CD4-positive, alpha-beta T cell treated with Interleukin-17A for 1 hour (primary cell): ENCODE measurements at places on chromosomes 5 and 9.

DNA sequence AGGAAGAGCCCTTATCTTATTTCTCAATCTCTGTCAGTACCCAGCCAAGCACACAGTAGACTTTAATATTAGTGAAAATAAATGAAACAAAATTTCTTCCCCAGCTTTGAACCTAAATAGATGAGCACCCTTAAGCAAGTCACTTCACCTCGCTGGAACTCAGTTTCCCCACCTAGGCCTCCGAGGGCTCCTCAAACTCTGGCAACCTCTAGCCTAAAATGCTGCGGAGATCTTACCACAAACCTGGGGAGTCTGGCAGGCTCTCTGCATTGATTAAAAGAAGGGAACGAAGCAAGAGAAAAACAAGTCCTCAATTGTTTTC, 326 bp downstream of the RIGI start:
- DNase-seq = no peak

DNA sequence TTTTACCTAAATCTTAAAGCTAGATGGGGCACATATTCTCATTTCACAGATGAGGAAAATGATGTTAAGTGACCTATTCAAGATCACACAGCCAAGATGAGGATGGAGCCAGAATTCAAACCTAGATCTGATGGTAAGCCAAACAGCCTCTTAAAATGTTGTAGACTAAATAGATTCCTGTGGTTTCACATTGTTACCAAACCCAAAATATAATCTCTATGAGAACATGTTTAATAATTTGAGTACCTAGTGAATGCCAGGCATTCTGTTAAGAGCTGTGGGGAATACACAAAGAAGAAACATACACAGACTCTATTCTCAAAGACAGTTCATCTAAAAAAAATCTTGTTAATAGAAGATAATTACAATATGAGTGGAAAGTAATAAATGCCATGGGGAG, 25.2 kb downstream of the HOMER1 start:
- DNase-seq = no peak

- no peak for DNase-seq
Measured at GRCh38 chr9:83642793-83643192, 19.9 kb downstream of the IDNK start.

DNA sequence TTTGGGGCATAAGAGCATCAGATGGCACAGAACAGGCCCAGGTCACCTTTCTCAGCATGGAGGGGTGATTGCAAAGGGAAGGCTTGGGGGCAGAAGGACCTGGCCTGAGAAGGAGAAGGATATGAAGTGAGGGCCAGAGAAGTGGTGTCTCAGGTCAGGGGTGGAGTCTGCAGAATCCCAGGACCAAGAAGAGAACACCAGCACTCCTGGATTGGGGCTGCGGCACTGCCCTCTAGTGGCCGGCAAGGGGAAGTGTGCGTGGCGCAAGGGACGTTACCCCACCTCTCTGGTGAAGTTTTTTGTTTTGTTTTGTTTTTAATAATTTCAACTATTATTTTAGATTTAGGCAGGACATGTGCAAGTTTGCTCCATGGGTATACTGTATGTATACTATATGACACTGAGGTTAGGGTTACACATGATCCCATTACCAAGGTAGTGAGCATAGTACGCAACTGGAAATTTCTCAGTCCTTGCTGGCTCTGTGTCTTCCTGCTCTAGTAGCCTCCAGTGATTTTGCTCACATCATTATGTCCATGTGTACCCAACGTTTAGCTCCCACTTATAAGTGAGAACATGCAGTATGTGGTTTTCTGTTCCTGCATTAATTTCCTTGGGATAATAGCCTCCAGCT, 1548.6 kb downstream of the EFNA5 start:
- no peak for DNase-seq

DNA sequence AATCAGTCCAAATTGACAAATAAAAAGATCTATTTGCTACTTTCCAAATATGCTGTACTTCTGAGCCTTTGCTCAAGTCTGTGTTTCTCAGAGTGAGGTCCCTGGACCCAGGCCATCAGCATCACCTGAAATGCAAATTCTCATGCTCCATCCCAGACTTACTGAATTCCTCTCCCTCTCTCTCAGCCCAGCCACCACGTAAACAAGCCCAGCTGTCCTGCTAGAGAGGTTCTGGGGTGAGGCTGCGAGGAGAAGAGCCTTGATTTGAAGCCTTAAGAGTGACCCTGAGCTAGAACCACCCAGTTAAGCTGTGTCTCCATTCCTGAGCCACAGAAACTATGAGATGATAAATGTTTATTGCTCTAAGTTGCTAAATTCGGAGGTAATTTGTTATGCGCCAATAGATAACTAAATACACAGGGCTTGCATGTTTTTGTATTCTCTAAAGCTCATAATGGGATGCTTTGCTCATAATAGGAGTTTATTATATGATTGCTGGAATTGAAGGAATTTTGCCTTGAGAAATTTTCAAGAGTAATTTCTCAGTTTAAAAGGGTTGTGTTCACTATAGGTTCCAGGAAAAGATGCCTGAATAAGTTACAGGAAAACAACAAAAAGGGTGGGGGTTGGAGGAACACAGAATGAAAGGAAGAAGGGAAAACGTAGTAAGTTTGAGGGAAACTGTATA, 98.9 kb upstream of the SPATA31D4 start:
- no peak for DNase-seq

DNA sequence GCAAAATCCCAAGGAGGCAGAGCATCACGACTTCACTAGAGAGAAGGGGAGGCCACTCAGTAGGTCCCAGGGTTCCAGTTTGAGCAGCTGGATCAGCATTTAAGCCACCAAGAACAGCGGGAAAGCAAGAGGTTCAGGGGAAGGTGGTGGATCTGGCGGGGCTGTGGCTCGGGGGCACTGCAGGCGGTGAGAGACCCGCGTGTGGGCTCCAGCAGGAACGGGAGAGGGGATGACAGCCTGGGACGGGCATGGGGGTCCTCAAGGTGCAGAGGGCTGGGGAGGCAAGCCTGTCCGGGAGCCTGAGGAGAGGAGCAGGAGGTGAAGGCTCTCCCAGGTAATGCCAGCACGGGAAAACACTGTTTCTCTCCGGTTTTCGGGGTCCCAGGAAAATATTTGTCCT, 123.6 kb downstream of the IRX2 start:
- DNase-seq = no peak

DNA sequence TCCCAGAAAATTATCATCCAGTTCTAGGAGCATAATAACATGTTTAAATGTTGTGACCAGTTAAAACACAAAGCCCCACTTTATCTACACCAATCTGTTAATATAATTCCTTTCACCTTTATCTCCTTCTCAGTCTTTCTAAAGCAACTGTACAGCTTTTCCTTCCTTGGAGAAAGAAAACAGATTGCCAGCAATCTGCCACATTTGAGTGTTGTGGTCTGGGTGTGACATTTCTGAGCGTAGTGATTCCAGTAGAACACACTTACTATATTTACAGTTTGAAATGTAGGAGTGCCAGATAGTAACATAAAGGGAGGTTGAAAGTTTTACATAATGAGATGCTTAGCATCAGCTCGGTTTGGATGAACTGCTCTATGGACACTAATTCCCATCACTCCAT, 76.1 kb downstream of the KCNN2 start:
- DNase-seq = no peak

DNA sequence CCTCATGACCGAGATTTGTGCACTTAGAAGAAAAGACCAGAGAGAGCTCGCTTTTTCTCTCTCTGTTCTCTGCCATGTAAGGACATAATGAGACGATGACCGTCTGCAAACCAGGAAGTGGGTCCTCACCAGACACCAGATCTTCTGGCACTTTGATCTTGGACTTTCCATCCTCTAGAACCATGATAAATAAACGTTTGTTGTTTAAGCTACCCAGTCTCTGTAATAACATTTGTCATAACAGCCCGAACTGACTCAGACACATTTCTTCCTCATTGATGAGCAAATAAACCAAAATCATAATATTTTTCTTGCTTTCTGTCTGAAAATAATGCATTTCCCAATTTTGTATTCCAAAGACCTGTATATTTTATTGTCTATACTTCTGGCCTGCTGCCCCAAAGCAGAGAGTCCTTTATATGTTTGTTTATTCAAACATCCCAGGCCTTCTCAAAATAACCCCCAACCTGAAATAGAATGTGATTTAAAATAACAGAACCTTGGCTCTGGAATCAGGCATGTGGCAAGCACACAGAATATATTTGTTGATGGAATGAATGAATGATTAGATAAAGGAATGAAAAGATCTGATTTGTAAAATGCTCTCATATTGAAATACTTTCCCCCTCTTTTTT, 396.5 kb downstream of the ADGRV1 start:
- no peak for DNase-seq

GRCh38 chr9:134484479-134484878, 157.1 kb upstream of the COL5A1 start:
- no peak for DNase-seq

- DNase-seq = no peak
Measured at GRCh38 chr9:37990404-37991015, 78.5 kb downstream of the SHB start.

GRCh38 chr5:34826347-34826746, 12.6 kb upstream of the TTC23L start:
- DNase-seq = no peak

GRCh38 chr9:125747765-125748445, 732 bp downstream of the PBX3 start:
- DNase-seq = peak; percentile 34

DNA sequence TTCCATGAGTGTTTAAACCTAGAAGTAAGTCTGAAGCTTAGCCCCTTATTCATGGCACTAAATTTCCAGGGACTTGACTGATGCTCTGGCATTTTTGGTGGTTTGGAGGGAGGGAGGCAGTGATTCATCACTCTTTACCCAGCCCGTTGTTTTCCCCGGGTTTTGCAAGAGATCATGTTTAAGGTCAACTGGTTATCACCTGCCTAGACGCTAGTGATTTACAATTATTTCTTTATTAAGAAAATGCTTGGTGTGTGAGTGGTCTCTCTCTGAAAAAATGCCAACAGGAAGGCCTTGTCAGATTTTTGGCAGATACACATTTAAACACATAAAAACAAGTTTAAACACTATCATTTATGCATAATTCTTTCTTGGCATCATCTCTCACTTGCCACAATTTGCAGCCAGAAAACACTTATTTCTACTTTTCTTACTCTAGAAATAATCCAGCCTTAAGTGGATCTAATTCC, 737.9 kb upstream of the ZNF608 start:
- DNase-seq = no peak

- no peak for DNase-seq
Measured at GRCh38 chr9:114583371-114584155, 4.0 kb upstream of the ATP6V1G1 start.

- no peak for DNase-seq
Measured at GRCh38 chr9:33690143-33690933, 105.0 kb upstream of the PRSS3 start.

DNA sequence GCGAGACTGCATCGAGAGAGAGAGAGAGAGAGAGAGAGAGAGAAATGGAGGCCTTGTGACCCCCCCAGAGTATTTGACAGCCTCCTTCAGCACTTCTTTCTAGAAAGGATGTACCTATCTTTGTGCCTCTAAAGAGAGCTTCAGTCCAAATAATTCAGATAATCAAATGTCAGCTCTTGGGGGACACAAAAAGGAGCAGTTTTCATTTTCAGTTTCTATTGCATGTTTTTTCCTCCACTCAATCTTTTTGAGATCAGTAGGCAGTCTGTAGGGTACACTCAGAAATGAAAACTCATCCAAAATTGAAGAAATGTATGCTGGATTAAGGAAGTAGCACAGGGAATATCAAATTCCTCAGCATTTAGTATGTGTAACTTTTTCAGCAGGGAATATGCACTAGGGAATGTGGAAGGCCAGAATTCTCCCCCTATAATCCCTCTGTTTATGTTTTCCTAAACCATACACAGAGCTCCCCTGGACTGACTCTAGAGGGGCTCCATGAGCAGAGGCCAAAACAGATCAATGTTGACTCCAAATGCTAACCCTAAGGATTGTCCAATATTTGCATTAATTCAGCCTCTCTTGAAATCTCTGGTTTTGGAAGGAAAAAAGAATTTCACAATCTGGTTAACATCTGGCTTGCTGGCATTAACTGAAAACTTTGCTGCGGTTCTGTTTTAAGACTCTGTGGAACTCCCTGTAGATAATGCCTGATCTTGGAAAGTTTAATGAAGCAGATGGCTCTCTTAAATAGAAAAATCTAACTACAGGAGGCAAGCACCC, 250.1 kb downstream of the CEMIP2 start:
- DNase-seq = no peak

GRCh38 chr9:90842996-90843395, 41.4 kb downstream of the SYK start:
- DNase-seq = no peak

DNA sequence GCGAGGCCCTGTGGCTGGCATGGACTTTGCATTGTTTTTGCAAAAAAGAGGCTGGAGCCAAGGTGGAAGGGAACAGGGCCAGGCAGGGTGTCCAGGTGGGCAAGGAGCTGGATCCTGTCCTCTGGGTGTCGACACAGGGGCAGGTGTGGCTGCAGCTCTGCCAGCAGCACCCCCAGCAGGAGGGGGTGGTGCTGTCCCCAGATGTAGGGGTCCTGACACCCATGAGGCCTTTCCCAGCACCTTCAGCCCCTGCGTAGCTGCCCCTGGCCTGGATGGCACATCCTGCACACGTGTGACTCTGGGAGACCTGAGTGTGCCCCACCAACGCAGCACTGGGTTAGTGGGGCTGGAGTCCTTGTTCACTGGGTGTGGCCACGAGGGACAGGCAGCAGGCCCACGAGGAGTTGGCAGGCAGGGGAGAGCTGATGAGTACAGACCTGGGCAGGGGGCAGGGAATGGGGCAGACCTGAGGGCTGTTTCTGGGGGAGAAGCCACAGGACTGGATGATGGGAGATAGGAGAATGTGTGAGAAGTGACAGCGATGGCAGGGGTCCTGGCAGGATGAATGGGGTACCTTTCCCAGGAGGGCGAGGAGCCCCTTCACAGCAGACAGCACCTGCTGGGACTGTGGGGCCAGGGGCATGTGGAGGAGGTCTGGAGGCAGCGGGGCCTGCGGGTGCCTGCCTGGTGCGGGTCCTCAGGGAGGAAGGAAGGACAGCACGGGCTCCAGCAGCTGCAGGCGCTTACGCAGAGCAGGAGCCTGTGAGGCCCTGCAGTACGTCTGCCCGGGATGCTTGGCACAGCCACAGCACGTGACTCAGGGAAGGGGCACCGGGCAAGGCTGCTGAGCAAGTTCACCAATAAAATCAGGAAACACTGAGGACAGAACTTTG, 3.6 kb upstream of the RASGEF1C start:
- no peak for DNase-seq

- peak; percentile 14 for DNase-seq
Measured at GRCh38 chr5:159965031-159965837, 43.7 kb upstream of the TTC1 start.

GRCh38 chr5:154754460-154755360, 467 bp upstream of the LARP1 start:
- DNase-seq = peak; percentile 99
